ENCODE measurements at places on chromosomes 3 and 15.

GRCh38 chr3:180085122-180085710 lies 48.5 kb upstream of the PEX5L start:
- no peak for DNase-seq

GRCh38 chr3:126548556-126549466 lies 9.9 kb downstream of the C3orf22 start:
- no peak for DNase-seq

GRCh38 chr15:90594301-90594738 lies 64.6 kb downstream of the CRTC3 start:
- DNase-seq, result peak; percentile 5

- DNase-seq, result no peak
These were observed 9.4 kb upstream of the CAV3 start for GRCh38 chr3:8724108-8724752.

DNA sequence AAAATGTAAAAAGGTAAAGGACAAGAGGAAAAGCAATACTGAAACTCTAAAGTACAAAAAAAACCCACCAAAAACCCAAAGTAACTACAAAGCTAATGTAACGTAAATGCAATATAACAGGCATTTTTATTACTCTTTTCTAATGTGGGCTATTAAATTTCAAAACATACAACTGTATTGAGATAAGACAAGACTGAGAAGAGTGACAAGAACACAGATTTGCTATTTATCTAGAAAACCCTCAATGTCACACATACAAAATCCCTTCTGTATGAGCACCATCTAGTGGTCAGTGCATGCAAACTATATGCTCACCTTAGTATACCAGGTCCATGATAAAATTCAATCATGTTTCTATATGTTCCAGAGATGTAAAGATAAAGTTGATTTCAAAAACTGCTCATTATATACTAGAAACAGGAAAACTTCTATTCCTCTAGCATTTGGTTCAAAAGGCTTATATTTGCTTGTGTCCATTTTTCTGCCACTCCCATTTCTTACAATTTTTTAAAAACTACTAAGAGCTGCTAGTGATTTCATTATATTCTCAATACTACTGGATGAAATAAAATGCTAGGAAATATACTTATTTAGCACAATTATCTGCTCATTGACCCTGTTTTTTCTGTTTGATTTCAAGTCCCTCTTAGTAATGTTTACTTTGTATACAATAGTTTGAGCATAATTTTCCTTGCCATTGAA lies 111.4 kb downstream of the DLG1 start:
- peak; percentile 50 for DNase-seq

DNA sequence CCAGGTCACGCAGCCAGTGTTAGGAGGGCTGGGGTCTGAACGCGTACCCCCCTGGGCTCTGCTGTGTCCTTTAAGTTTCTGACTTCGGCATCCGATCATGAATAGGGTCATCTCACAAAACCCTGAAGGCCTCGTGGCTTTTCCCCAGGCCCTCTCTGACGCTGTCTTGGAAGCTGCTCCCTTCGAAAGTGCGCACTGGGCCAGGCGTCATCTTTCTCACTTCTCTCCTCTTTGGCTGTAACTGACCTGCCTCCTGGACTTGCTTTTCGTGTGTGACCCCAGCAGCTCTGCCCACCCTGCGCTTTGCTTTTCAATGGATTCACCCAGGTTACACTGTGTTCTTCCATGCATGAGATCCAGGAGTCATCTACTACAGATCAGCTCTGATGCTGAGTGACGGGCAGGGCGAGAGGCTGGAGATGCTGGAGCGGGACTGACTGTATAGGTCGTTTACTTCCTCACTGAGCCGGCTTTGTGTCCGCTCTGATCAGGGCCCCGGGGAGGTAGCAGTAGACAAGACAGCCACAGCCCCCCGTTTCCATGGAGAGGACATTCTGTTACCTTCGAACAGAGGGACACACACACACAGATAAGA lies 45.0 kb upstream of the PCSK6 start:
- no peak for DNase-seq

- DNase-seq, result peak; percentile 47
These were observed 2.6 kb upstream of the CEMIP start for GRCh38 chr15:80776420-80777045.

DNA sequence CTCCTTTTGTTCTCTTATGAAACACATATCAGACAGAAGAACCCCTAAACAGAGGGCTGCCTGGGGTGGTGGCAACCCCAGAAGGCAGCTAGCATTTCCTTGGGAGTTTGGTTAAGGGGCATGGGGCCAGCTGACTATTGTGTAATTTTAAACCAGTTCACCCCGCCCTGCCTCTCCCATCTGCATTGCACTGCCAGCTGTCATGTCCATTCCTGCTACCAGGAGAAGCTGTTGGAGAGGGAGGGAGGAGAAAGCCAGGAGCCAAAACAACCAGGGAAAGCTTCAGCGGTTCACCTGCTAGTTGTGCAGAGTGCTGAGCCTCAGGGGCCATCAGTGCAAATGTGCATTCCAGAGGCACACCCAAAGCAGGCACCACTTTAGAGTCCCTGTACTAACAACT lies 47.6 kb upstream of the ATP1B3 start:
- DNase-seq, result no peak

All from right renal pelvis (tissue), 4 donors.